ENCODE measurements at places on chromosomes 4 and X. TPM values are rescaled to one million over a fixed set of nuclear protein-coding genes. Genes with fewer than 3 reads are reported as not detected.
A peak's percentile ranks its signal among the peaks of the same experiment; 100 is the strongest.

GRCh38 chrX:40444798-40445496, 135.8 kb upstream of the ATP6AP2 start:
- no peak overlapping the region for H3K27ac ChIP-seq
- no peak overlapping the region for H3K4me3 ChIP-seq
- H3K27me3 ChIP-seq: no peaks in the 10 kb centered on the region
- DNase-seq: no peak

- H3K36me3 ChIP-seq: peaks cover 3% of the 10 kb centered on the region
- H3K27me3 ChIP-seq: no peaks in the 10 kb centered on the region
- no peak for DNase-seq
- H3K4me1 ChIP-seq: no peaks in the 10 kb centered on the region
Observed at GRCh38 chr4:78592088-78592783, 40.7 kb downstream of the ANXA3 start.

The PHF8 gene
- 27.4 TPM for total RNA-seq

The CLDN22 gene
- total RNA-seq: 1.8 TPM

DNA sequence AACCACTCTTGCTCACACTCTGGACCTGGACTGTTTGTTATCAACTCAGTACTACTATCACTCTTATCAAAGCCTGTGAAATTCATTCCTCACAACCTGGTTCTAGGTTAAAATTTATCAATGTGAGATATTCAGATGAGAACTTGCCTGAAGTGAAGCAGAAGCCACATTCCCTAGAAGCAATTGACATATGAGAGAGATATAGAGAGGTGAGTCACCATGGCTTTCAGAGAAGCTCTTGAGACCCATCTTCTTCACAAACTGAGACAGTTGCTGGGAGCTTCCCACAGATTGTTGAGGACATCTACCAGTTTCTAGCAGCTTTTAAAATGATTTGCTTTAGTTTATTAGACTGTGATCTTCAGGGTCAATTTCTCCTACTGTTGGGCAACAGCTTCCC, 316.9 kb upstream of the TET2 start:
- H3K4me1 ChIP-seq: no peaks in the 10 kb centered on the region
- DNase-seq: no peak
- H3K4me3 ChIP-seq: no peak overlapping the region
- H3K36me3 ChIP-seq: no peaks in the 10 kb centered on the region

DNA sequence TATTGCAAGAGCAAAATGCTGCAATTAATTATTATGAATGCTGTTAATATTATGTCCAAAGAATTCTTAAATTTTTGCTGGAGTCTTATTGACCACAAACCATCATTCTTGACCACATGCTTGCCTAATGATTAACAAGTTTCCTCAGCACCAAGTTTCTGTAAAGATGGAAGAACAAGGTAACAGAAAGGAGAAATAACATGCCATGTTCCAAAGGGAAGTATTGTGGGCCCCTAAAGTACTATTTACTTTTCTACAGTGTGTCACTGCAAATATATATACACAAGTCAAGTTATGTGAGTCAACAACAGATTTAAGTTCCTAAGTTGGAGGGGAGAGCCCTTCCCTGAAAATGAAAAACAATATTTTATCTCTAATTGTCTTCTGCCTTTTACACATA, 20.6 kb downstream of the FAM47E start:
- H3K36me3 ChIP-seq: no peaks in the 10 kb centered on the region
- no peaks in the 10 kb centered on the region for H3K4me1 ChIP-seq
- no peak overlapping the region for H3K27ac ChIP-seq
- H3K27me3 ChIP-seq: no peaks in the 10 kb centered on the region

The STIM2 gene
- 40.6 TPM for total RNA-seq

DNA sequence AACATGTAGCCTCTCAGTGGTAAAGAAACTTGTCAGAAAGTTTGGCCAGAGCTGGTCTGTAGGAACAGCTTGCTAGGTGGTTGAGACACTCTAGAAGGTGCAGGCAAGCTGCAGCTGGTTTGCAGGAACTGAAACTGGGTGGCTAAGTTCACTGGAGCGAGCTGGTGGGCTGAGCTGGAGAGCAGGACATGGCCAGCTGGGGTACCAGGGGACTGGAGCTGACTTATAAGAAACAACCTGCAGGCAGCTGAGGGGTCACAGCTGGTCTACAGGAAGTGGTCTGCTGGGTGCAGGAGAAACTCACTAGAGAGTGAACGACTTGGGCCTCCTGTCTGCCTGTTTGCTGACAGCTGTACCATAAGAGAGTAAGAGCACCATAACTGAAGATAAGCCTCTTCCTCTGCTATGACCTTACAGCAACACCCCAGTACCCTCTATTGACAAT, 157.1 kb upstream of the LNX1 start:
- H3K4me3 ChIP-seq: no peak overlapping the region
- no peak overlapping the region for H3K27ac ChIP-seq
- no peak for DNase-seq
- no peaks in the 10 kb centered on the region for H3K36me3 ChIP-seq

The GAGE12H gene
- not detected for total RNA-seq

DNA sequence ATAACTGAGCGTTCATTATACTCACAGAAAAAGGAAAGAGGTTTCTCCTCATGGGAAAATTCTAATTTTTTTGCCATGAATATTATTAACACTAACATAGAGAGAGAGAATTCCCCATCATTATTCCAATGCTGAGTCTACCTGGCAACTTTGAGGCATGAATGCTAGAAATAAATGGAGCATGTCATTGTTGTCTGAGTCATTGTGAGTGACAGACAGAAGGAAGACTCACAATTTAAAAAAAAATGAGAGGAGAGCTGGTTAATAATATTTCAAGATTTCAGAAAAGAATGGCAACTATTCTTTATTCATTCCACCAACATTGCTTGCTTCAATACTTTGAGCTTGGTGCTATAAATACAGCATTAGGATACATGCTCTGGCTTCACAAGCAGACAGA, 170.4 kb upstream of the HS3ST1 start:
- no peaks in the 10 kb centered on the region for H3K36me3 ChIP-seq
- no peak overlapping the region for H3K27ac ChIP-seq
- H3K4me3 ChIP-seq: no peak overlapping the region

The EGF gene
- total RNA-seq: 1.5 TPM

GRCh38 chr4:77446601-77447000, 159.0 kb upstream of the CXCL13 start:
- DNase-seq: no peak
- no peaks in the 10 kb centered on the region for H3K36me3 ChIP-seq
- H3K4me3 ChIP-seq: no peak overlapping the region
- no peaks in the 10 kb centered on the region for H3K4me1 ChIP-seq
- H3K27me3 ChIP-seq: no peaks in the 10 kb centered on the region

DNA sequence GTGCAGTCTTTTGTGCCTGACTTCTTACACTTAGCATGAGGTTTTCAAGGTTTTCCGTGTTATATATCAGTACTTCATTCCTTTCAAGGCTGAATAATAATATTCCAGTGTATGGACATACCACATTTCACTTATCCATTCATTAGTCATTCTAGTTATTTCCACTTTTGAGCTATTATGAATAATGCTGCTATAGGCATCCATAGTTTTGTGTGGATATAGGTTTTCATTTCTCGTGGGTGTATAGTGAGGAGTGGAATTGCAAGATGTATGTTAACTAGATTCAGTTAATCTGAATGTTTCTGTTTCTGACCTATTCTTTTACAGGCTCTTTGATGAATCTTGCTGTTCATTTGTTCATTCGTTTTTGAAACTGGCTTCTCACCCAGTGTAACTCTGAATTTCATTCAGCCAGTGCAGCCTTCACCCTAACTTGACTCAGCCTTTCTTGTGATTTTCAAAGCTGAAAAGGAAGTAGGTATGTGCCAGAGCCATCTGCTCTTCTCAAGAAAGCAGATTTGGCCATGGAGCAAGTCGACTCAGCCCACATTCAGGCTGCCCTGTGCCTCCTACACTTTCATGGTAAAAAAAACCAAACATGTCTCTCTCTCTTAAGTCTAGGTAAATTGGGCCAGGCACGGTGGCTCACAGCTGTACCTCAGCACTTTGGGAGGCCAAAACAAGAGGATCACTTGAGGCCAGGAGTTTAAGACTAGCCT, 56.3 kb upstream of the NOCT start:
- H3K4me1 ChIP-seq: peaks cover 8% of the 10 kb centered on the region
- no peaks in the 10 kb centered on the region for H3K27me3 ChIP-seq
- no peaks in the 10 kb centered on the region for H3K36me3 ChIP-seq
- H3K4me3 ChIP-seq: no peak overlapping the region

DNA sequence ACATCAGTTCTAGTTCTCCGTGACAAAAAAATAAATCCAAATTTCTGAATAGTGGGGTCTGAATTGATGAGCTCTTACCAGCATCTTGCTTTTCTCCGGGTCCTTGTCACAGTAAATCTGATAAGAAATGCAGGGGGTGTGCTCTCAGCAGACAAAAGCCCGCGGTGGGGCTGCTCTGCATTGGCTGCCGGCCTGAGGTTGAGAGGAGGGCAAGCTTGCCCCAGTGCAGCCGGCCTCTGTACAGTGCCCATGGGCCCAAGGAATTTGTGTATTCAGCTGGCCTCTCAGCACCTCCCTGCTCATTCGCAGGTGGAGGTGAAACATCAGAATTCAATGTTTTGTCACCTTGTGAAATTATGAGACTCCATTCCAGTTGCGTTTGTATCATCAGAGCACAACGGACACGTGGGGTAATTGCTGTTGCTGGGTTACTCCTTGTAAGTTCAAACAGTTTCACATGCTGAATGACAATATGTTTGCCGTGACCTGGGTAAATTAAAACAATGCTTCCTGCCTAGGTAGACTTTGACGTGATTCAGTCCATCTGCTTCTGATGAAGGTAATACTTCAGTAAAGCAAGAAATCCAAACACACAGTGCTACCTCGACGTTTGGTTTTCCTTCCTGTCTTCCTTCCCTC, 596.4 kb downstream of the MID1IP1 start:
- H3K36me3 ChIP-seq: no peaks in the 10 kb centered on the region
- no peaks in the 10 kb centered on the region for H3K4me1 ChIP-seq
- peak; percentile 22 for DNase-seq
- no peak overlapping the region for H3K27ac ChIP-seq

The CCDC110 gene
- 0.34 TPM for total RNA-seq

- H3K36me3 ChIP-seq: no peaks in the 10 kb centered on the region
- H3K4me3 ChIP-seq: no peak overlapping the region
- no peaks in the 10 kb centered on the region for H3K27me3 ChIP-seq
Observed at GRCh38 chr4:5215321-5215720, 164.0 kb downstream of the STK32B start.

DNA sequence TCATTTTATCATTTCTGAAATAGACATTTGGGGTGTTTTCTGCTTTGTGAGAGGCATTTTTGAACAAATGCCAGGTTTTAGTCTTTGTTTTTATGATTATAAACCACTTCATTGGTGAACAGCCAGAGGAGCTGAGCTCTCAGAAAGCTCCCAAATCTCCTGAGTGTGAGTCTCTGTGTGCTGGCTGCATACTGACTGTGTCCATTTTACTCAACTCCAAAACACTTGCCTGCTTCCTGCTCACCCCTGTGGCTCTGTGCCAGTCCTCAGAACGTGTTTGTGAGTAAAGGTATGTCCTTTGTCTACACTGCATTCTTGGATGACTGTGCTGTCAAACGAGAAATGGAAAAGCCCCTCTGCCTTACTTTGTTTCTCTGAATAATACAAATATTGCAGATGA, 5.4 kb upstream of the LRAT start:
- no peak for DNase-seq
- H3K36me3 ChIP-seq: no peaks in the 10 kb centered on the region
- no peak overlapping the region for H3K27ac ChIP-seq
- H3K4me3 ChIP-seq: no peak overlapping the region

DNA sequence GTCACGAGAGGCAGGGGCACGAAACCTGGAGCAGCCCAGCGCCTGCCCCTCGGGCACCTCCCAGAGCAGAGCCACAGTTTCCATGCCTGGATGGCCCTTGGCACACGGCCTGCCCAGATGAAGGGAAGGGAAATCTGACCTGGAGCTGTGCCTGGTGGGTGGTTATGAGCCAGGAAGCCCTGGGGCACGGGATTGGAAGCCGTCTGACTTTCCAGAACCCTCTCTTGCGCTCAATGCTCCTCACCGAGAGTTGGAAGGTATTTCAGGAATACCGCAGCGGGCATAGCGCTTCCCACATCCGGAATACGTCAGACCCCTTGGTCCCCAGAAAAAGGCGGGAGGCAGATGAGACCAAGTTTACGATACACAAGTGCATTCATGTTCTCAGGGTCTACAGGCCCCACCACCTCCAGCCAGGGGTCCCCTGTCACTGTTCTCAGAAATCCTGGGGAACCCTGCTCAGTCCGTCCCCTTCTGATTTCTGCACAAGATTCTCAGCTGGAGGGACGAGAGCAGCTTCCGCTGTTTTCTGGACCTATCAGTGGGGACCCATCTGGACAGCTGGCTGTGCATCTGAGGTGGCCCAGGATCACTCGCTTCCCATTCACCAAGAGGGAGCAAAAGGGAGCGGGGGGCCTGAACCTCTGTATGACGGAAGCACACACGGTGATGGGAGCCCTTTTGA, 172.9 kb downstream of the AFAP1 start:
- DNase-seq: no peak
- H3K27me3 ChIP-seq: no peaks in the 10 kb centered on the region
- H3K4me1 ChIP-seq: no peaks in the 10 kb centered on the region
- H3K4me3 ChIP-seq: no peak overlapping the region
- H3K36me3 ChIP-seq: peaks cover 41% of the 10 kb centered on the region

- no peak overlapping the region for H3K27ac ChIP-seq
- no peak for DNase-seq
- no peaks in the 10 kb centered on the region for H3K27me3 ChIP-seq
- peaks cover 5% of the 10 kb centered on the region for H3K36me3 ChIP-seq
- H3K4me3 ChIP-seq: no peak overlapping the region
- no peaks in the 10 kb centered on the region for H3K4me1 ChIP-seq
Observed at GRCh38 chr4:101020956-101021355, 326.4 kb downstream of the PPP3CA start.

GRCh38 chr4:42197341-42197740, 44.9 kb upstream of the BEND4 start:
- no peak overlapping the region for H3K27ac ChIP-seq
- no peaks in the 10 kb centered on the region for H3K4me1 ChIP-seq
- DNase-seq: no peak
- no peaks in the 10 kb centered on the region for H3K36me3 ChIP-seq

- no peak overlapping the region for H3K27ac ChIP-seq
- H3K4me3 ChIP-seq: no peak overlapping the region
- no peak for DNase-seq
- H3K36me3 ChIP-seq: no peaks in the 10 kb centered on the region
- no peaks in the 10 kb centered on the region for H3K27me3 ChIP-seq
Observed at GRCh38 chrX:102077426-102077825, 48.1 kb upstream of the TCEAL2 start.

The CXCL6 gene
- 0.71 TPM for total RNA-seq

GRCh38 chrX:49753691-49754090, 57.9 kb upstream of the PAGE1 start:
- H3K36me3 ChIP-seq: no peaks in the 10 kb centered on the region
- DNase-seq: no peak
- H3K4me3 ChIP-seq: no peak overlapping the region
- H3K27me3 ChIP-seq: no peaks in the 10 kb centered on the region
- no peak overlapping the region for H3K27ac ChIP-seq

DNA sequence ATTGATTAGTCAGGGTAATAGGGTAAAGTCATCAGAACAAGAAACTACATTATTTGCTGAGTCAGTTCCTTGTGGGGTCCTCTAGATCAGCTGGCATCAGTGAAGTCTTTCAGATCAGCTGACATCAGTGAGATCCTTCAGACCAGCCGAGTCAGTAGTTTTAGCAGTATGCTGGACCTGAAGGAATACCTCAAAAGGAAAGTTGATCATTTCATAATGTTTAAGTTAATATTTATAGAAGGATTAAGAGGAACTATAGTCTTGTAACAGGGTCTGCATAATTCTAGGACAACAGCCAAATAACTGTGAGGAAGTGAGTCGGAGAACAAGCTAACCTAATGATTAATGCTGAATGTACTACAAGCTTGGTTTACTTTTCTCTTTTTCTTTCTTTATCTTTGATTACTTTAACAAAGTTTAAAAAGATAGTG, 958 bp upstream of the UGT2B7 start:
- H3K4me1 ChIP-seq: no peaks in the 10 kb centered on the region
- no peaks in the 10 kb centered on the region for H3K36me3 ChIP-seq
- no peak overlapping the region for H3K4me3 ChIP-seq
- H3K27me3 ChIP-seq: no peaks in the 10 kb centered on the region
- no peak for DNase-seq

Measured in upper lobe of left lung (tissue), 6 donors.